Sigmoid colon (tissue), 7 donors: ENCODE measurements at places on chromosomes 5 and 9. TPM values are rescaled to one million over a fixed set of nuclear protein-coding genes. Genes with fewer than 3 reads are reported as not detected.

DNA sequence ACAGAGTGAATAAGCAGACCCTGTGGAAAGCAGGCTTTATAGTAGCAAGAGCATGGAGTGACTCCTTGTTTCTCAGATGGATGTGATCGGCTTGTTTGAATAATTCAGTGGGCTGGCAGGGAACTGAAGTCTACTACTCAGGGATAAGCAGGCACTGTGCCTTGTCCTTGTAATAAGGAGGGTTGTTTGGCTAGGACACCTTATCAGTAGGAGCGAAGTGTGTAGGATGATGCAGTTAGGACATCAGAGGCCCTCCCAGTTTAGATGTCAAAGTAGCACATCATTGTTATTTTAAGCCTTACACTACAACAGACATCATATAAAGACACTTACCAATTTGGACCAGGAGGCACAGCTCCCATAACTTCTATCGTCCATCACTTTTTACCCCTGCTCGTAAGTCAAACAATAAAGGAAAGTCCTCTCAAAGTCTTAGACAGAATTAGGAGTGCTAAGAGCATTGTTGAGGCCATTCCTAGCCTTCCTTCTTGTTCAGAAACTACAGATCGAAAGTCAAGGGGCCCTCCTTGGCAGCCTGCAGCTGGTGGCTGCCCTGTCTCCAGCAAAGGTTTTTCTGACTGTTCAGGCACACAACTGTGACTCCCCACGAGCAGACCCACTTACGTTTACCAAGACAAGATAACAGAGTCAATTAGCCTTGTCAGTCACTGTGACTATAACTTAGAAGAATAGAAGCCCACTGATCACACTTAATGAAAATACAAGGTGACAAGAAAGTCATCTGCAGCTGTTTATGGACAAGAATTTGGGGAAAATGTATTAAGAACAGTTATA, 218.6 kb downstream of the SNX18 start:
- no peak for DNase-seq

- no peak for DNase-seq
These were observed 101.9 kb downstream of the WDR41 start for GRCh38 chr5:77390221-77390620.

Gene TDRD7
- 20.9 TPM for total RNA-seq

DNA sequence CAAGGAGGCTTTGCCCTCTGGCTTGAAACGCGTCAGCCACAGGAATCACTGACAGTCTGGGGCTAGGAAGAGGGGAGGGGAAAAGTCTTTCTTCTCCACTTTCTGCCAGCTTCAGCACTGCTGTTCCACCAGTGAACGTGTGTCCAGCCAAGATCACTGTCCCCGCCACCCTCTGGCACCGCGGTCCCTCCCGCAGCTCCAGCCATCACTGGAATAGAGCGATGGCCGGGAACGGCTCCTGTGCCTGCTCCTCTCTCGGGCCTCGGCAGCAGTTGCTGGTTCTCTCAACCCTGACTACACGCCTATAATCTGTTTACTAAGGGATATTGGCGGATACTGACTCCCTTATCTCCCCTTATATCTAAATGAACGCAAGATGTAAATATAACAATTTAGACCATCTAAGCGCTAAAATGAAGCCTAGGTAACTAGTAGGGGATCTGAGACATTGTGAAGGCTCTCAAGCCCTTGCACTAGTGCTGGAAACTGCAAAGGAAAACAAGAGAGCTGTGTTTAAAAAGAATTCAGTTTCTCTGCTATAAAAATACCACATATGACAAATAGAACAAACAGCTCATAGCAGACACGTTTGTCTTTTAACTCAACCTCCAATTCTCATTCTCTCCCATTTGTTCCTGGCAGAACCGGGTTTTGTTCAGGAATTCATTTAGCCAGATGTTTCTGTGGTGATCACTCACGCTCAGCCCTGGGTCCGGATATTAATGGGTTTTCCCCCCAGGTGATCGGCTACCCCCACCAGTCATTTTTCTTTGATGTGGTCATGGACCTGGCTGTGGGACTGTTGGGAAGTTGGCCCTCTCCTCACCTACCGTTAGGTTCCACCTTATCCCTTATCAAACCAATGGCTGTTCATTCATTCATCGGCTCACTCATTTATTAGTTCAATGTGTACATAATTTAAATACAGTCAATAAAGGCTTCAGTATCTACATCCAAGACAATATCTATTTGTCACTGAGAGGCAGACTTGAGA, 149.8 kb downstream of the MED10 start:
- no peak for DNase-seq
